ENCODE measurements at places on chromosomes 4 and X. TPM values are rescaled to one million over a fixed set of nuclear protein-coding genes. Genes with fewer than 3 reads are reported as not detected.

PLK4 gene
- 5.5 TPM for polyA plus RNA-seq

PPP1R2C gene
- not detected for polyA plus RNA-seq

ATOH1 gene
- 72.7 TPM for polyA plus RNA-seq

REPS2 gene
- polyA plus RNA-seq = 2.4 TPM

PPP4R3C gene
- polyA plus RNA-seq = not detected

NCAPG gene
- 8.2 TPM for polyA plus RNA-seq

LINC00632 gene
- 1.8 TPM for polyA plus RNA-seq

JCHAIN gene
- polyA plus RNA-seq = 88.9 TPM

CD40LG gene
- polyA plus RNA-seq = not detected

BEX5 gene
- 3.3 TPM for polyA plus RNA-seq

IQCM gene
- polyA plus RNA-seq = 0.41 TPM

GRCh38 chr4:125244848-125245450 lies 69.8 kb upstream of the FAT4 start:
- H3K4me1 ChIP-seq = no peaks in the 10 kb centered on the region
- DNase-seq = no peak
- H3K27me3 ChIP-seq = no peaks in the 10 kb centered on the region
- no peak overlapping the region for H3K27ac ChIP-seq
- no peak overlapping the region for H3K4me3 ChIP-seq
- no peaks in the 10 kb centered on the region for H3K36me3 ChIP-seq

DNA sequence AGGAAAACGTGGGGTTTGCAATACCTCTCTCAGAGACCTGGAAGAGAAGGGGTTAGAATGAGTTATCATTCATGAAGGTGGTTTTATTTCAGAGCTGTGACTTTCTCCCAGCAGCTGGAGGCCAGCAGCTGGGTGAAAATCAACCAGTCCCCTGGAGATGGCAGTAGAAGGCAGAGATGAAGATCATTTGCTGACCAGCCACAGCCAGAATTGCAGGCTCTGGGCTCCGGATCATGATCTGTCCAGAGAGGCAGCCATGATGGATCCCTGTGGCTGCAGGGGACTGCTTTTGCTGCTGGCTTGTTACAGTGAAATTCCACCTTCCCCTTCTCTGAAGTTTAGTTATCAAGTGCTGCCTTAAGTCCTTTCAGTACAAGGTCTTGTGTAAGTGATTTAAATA lies 46.9 kb upstream of the TAB3 start:
- H3K27ac ChIP-seq = no peak overlapping the region
- no peak for DNase-seq
- H3K4me1 ChIP-seq = no peaks in the 10 kb centered on the region
- H3K4me3 ChIP-seq = no peak overlapping the region
- H3K36me3 ChIP-seq = no peaks in the 10 kb centered on the region

- H3K4me3 ChIP-seq = no peak overlapping the region
- DNase-seq = no peak
- no peaks in the 10 kb centered on the region for H3K36me3 ChIP-seq
- no peaks in the 10 kb centered on the region for H3K4me1 ChIP-seq
- no peaks in the 10 kb centered on the region for H3K27me3 ChIP-seq
- no peak overlapping the region for H3K27ac ChIP-seq
Measured at GRCh38 chr4:151530230-151530629, 121.3 kb downstream of the FHIP1A start.

DNA sequence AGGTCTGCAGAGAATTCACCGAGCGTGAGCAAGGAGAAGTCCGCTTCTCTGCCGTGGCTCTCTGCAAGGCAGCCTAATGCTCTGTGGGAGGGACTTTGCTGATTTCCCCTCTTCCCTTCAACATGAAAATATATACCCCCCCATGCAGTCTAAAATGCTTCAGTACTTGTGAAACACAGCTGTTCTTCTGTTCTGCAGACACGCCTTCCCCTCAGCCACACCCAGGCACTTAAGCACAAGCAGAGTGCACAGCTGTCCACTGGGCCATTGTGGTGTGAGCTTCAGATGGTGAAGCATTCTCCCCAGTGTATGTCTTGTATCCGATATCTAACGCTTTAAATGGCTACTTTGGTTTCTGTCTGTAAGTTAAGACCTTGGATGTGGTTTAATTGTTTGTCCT lies 11.3 kb downstream of the UCHL1 start:
- no peaks in the 10 kb centered on the region for H3K4me1 ChIP-seq
- H3K36me3 ChIP-seq = no peaks in the 10 kb centered on the region
- H3K27me3 ChIP-seq = no peaks in the 10 kb centered on the region
- no peak overlapping the region for H3K27ac ChIP-seq
- no peak for DNase-seq

GRCh38 chr4:57136281-57136680 lies 26.1 kb upstream of the IGFBP7 start:
- H3K27ac ChIP-seq = no peak overlapping the region
- peaks cover 12% of the 10 kb centered on the region for H3K4me1 ChIP-seq
- H3K27me3 ChIP-seq = no peaks in the 10 kb centered on the region
- H3K4me3 ChIP-seq = no peak overlapping the region
- DNase-seq = no peak
- H3K36me3 ChIP-seq = no peaks in the 10 kb centered on the region

GRCh38 chrX:134407065-134407376 lies 52.9 kb upstream of the HPRT1 start:
- H3K4me1 ChIP-seq = no peaks in the 10 kb centered on the region
- no peak for DNase-seq
- H3K27me3 ChIP-seq = no peaks in the 10 kb centered on the region
- no peaks in the 10 kb centered on the region for H3K36me3 ChIP-seq
- H3K4me3 ChIP-seq = no peak overlapping the region

- no peak for DNase-seq
- no peak overlapping the region for H3K27ac ChIP-seq
- H3K4me3 ChIP-seq = no peak overlapping the region
- no peaks in the 10 kb centered on the region for H3K4me1 ChIP-seq
- H3K27me3 ChIP-seq = no peaks in the 10 kb centered on the region
Measured at GRCh38 chr4:85005865-85006377, 39.4 kb upstream of the WDFY3 start.

DNA sequence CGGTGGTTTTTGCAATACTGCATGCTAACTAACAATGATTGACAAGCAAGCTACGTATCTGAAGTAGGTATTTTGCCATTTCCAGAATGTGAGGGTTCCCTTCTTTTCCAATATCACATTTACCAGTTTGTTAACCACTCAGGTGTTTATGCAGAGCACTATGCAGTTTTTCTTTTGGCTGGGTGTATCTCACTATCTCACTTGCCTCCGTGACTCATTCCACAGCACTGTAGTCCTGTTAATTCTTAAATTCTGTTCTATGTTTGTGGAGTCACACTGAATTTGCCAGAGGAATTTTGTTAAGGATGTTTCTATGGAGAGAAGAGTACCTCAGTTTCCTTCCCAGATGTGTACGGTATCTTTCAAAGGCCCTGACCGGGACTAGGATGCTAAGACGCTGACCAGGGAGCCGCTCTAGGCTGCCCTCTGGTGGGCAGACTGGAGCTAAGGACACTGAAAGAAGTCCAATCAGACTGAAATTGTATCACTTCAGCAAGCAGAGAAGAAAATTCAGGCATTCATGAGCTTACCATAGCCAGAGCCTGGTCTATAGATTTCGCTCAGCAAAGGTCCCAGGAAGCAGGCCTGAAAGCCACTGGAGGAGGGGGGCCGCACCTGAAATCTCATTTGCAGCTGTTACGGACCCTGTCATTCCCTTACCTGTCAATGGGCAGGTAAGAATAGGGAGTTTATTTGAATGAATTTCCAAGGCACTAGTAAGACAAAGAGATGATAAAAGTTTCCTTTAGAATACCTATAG lies 388.4 kb upstream of the SPOCK3 start:
- H3K27ac ChIP-seq = no peak overlapping the region
- DNase-seq = no peak
- no peaks in the 10 kb centered on the region for H3K4me1 ChIP-seq
- no peaks in the 10 kb centered on the region for H3K36me3 ChIP-seq
- H3K4me3 ChIP-seq = no peak overlapping the region
- H3K27me3 ChIP-seq = no peaks in the 10 kb centered on the region

- H3K4me1 ChIP-seq = no peaks in the 10 kb centered on the region
- no peaks in the 10 kb centered on the region for H3K27me3 ChIP-seq
- no peak overlapping the region for H3K27ac ChIP-seq
Measured at GRCh38 chrX:42975906-42976305, 197.9 kb upstream of the PPP1R2C start.

DNA sequence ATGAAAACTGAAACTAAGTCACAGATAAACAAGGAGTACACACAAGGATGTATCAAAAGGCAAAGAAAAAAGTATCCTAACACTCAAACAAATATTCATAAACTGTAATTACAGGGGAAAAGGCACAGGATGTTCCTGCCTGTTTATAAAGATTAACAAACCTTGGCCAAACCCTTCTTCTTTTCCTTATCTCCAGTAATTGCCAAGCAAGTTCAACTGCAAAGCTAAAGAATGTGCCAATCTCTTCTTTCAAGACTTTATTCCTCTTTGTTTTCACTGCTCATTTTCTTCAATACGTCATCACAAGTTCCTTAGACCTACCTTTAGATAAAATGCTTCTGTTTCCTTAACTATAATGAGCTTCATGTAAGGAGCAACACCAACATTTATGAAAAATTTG lies 171.2 kb downstream of the AMELX start:
- no peaks in the 10 kb centered on the region for H3K27me3 ChIP-seq
- no peaks in the 10 kb centered on the region for H3K36me3 ChIP-seq
- no peak overlapping the region for H3K27ac ChIP-seq
- no peak for DNase-seq
- peaks cover 5% of the 10 kb centered on the region for H3K4me1 ChIP-seq

DNA sequence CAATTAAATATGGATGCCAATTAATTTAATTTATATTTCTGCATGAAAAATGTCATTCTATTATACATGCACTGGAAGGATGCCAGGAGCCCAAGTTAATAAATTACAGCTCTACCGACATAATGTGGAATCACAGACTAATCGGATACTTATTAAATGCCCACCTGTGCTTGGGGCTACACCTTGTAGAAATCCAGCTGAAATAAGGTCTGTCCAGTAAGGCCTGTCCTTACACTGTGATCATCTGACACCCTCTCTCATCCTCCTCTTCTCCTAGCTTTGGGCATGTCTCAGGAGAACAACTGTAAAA lies 6.0 kb upstream of the SHISA3 start:
- no peak for DNase-seq
- H3K27me3 ChIP-seq = peaks cover under 1% of the 10 kb centered on the region
- no peak overlapping the region for H3K27ac ChIP-seq
- no peak overlapping the region for H3K4me3 ChIP-seq
- no peaks in the 10 kb centered on the region for H3K36me3 ChIP-seq
- H3K4me1 ChIP-seq = peaks cover under 1% of the 10 kb centered on the region

- no peaks in the 10 kb centered on the region for H3K27me3 ChIP-seq
- no peak for DNase-seq
- H3K4me3 ChIP-seq = no peak overlapping the region
- no peaks in the 10 kb centered on the region for H3K36me3 ChIP-seq
Measured at GRCh38 chr4:38161208-38162113, 201.3 kb downstream of the PTTG2 start.

GRCh38 chrX:68556036-68556435 lies 57.2 kb downstream of the YIPF6 start:
- H3K27ac ChIP-seq = no peak overlapping the region
- H3K4me1 ChIP-seq = no peaks in the 10 kb centered on the region
- DNase-seq = no peak
- no peaks in the 10 kb centered on the region for H3K36me3 ChIP-seq

- H3K27ac ChIP-seq = no peak overlapping the region
- H3K36me3 ChIP-seq = no peaks in the 10 kb centered on the region
- no peaks in the 10 kb centered on the region for H3K27me3 ChIP-seq
- no peak for DNase-seq
Measured at GRCh38 chrX:40897718-40898270, 162.5 kb upstream of the MED14 start.

DNA sequence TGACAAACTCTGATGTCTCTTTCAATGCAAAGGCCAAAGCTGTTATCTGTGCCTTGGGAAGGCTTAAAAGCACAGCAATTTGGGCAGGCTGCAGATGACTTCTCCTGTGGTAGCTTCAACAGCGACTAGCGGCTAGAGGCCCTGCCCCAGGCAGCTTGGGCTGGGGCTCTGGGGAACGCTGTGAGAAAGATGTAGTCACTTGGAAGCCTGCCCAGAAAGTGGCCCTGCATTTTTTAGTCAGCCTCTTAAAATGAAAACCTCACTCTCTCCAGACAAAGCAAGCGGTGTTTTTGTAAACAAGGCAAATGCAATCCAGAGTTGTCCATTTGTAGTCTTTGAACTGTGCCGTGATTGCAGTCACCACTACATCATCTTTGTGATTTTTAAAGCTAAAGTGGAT lies 27.5 kb downstream of the PCYT1B start:
- no peaks in the 10 kb centered on the region for H3K36me3 ChIP-seq
- H3K27me3 ChIP-seq = no peaks in the 10 kb centered on the region
- no peaks in the 10 kb centered on the region for H3K4me1 ChIP-seq
- no peak for DNase-seq

- no peak for DNase-seq
- H3K27ac ChIP-seq = no peak overlapping the region
- no peak overlapping the region for H3K4me3 ChIP-seq
- H3K36me3 ChIP-seq = no peaks in the 10 kb centered on the region
- no peaks in the 10 kb centered on the region for H3K27me3 ChIP-seq
Measured at GRCh38 chrX:50000937-50001542, 78.6 kb downstream of the CLCN5 start.

GRCh38 chr4:2941138-2942036 lies 21.8 kb downstream of the NOP14 start:
- H3K4me1 ChIP-seq = no peaks in the 10 kb centered on the region
- DNase-seq = no peak
- peaks cover 65% of the 10 kb centered on the region for H3K36me3 ChIP-seq
- H3K27me3 ChIP-seq = no peaks in the 10 kb centered on the region
- H3K4me3 ChIP-seq = no peak overlapping the region

- no peak for DNase-seq
- no peak overlapping the region for H3K27ac ChIP-seq
- H3K4me3 ChIP-seq = no peak overlapping the region
- no peaks in the 10 kb centered on the region for H3K36me3 ChIP-seq
Measured at GRCh38 chr4:84958434-84958833, 8.1 kb downstream of the WDFY3 start.

GRCh38 chr4:24032371-24032989 lies 142.6 kb upstream of the PPARGC1A start:
- no peak overlapping the region for H3K27ac ChIP-seq
- H3K4me3 ChIP-seq = no peak overlapping the region
- no peaks in the 10 kb centered on the region for H3K27me3 ChIP-seq
- no peaks in the 10 kb centered on the region for H3K36me3 ChIP-seq
- DNase-seq = no peak

DNA sequence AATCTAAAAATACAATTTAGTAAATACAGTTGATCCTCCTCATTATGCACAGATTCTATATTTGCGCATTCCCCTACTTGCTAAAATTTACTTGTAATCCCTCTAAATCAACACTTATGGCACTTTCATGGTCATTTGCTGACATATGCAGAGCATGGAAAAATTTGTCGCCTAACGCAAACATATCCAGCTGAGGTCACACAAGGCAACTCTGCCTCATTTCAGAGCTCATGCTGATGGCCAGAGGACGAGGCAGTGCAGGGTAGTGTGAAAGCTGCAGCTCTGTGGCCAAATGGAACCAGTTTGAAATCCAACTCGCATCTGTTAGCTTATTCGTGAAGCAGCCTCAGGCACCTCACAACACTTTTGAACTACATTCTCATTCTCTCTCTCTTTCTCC lies 39.7 kb upstream of the KLHL2 start:
- no peak overlapping the region for H3K27ac ChIP-seq
- no peak for DNase-seq
- no peaks in the 10 kb centered on the region for H3K4me1 ChIP-seq
- no peaks in the 10 kb centered on the region for H3K36me3 ChIP-seq
- H3K27me3 ChIP-seq = no peaks in the 10 kb centered on the region
- no peak overlapping the region for H3K4me3 ChIP-seq

GRCh38 chr4:101367201-101367600 lies 19.9 kb upstream of the PPP3CA start:
- H3K27ac ChIP-seq = no peak overlapping the region
- no peaks in the 10 kb centered on the region for H3K27me3 ChIP-seq
- DNase-seq = no peak
- no peaks in the 10 kb centered on the region for H3K4me1 ChIP-seq
- H3K4me3 ChIP-seq = no peak overlapping the region
